LoVo (cell line): ENCODE measurements at places on chromosomes 11 and 22.

DNA sequence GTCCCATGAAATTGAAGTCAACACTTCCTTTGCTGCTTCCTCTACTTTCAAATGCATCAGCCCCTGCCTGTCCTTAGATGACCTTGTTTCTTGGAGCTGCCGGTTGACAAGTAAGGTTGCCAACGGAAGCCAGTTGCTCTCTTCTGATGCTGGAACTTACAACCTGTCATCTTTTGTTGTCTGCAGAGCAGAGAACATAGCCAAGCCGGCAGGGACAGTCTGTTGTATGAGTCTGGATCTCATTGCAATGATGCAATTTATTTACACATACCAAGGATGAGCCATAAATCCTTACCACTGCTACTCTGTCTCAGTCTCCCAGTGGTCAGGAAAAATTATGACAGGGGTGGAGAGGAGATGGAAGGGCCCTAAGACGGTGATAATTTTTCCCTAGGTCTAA, 151.4 kb downstream of the BLID start:
- no peak for DNase-seq

DNA sequence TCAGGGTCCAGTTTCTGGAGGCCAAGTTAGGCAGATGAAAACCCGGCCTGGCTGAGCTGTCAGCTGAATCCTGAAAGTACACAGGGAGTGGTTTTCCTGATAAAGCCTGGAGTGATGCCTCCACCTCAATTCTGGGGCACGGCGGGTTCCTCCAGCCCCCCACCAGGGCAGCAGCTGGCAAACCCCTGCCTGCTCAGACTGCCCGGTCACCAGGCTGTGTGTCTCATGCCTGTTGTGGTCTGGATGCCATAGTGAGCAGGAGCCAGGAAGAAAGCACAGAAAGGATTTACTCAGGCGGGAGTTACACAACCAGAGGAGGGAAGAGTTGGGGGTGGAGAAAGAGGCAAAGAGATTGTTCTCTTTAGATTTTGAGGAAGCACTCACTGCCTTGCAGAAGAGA, 119.9 kb upstream of the RASSF10 start:
- DNase-seq = no peak

GRCh38 chr11:60128376-60128775, 39.9 kb downstream of the MS4A2 start:
- no peak for DNase-seq

DNA sequence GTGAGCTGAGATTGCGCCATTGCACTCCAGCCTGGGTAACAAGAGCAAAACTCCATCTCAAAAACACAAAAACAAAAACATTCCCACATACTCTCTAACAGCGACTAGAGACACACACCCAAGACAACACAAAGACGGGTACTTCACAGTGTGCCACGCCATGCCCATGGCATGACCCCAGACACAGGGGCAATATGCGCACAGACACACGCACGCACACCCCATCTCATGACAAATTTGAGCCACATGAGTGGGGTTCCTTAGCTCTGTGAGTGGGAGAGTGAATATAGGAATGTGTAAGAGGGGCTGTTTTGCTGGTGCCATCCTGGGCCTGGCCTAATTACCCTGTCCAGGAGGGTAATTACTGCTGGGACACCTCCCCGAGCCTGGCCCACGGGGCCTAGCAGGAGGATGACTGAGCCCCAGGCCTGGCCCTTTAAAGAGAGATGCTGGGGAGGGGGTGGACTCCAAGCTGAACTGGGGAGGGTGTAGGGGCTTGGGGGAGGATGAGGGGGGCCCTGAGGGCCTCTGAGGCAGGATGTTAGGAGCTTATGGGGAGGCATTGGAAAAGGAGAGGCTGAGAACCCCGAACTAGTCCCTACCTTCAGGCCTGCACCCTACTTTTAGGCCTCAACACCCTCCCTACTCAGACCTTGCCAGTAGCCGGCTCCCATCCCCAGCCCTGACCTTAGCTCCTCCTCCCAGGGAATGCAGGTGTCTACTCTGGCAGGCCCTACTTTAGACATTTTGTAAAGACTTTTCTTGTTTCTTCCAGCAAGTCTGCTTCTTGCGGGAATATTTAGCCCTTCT, 1.5 kb downstream of the LTBP3 start:
- no peak for DNase-seq

- DNase-seq = no peak
Observed at GRCh38 chr11:20631519-20632168, 32.2 kb downstream of the SLC6A5 start.

- no peak for DNase-seq
Observed at GRCh38 chr11:125287491-125288210, 123.1 kb downstream of the PKNOX2 start.

DNA sequence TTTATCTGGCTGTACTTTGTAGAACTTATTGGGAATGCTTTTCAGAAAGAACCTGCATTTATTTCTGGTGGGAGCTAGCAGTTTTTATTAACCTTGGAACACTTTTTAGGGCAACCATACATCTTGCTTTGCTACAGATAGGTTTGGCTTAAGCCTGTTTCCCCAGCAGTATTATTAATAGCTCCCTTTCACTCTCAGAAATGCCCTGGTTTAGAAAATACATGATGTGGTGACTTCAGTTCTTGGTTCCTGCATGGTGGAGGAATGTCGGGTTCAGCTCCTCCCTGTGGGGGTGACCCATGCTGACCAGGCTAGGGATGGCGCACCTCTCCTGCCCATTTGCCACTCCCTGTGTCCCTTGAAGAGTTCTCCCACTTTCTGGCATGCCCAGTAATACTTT, 28.2 kb downstream of the ZBED4 start:
- no peak for DNase-seq

DNA sequence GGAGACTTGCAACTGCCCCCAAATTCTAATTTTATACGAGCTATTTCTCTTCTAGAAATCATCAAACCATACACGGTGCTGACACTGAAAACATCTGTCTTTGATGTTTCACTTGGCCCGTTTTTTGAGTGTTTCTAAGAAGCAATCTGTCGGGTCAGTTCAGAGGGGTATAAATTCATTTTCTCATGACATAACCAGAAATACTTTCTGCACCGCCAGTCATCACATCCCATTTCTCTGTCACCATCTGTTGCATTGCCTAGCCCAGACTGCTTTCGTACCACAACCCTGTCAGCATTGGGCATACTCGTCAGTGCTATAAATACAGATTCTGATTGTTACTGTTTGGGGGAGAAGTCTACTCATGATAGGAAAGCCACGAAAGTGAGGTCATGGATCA, 63.1 kb upstream of the CCDC90B start:
- DNase-seq = no peak

GRCh38 chr11:72528121-72528520, 93.8 kb upstream of the CLPB start:
- DNase-seq = no peak

DNA sequence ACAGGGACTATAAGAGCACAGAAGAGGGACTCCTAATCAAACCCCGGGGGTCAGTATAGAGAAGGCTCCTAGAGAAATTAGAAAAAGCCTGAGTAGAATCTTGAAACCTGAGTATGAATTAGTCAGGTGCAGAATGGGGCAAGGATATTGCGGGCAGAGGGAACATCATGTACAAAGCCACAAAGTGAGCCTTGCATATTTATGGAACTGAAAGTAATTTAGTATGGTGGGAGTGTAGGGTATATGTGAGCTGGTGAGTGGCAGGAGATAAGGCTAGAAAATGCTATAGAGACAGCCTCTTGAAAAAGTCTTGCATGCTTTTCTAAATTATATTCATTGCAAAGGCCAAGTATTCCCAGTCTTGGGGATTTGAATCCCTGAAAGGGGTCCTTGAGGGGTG, 93.7 kb downstream of the STIM1 start:
- DNase-seq = no peak

DNA sequence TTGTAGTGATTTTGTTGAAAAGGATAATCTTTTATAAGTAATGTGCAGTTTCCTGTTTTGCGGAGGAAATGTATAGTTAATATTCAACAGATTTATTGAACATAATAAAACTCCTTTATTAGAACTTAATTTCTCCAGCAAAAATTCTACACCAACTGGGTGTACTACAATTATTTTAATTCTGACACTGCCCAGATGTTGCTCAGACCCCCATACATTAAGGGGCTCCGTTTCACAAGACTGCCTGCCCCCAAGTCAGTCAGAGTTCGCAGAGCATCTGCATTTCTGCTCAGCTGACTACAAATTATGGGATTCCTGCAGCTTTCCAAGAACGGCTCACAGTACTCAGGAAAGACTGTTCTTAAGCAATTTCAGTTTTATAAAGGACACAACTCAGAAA, 6.2 kb downstream of the CEP57 start:
- DNase-seq = no peak

GRCh38 chr11:2289859-2290258, 11.9 kb downstream of the C11orf21 start:
- DNase-seq = no peak

DNA sequence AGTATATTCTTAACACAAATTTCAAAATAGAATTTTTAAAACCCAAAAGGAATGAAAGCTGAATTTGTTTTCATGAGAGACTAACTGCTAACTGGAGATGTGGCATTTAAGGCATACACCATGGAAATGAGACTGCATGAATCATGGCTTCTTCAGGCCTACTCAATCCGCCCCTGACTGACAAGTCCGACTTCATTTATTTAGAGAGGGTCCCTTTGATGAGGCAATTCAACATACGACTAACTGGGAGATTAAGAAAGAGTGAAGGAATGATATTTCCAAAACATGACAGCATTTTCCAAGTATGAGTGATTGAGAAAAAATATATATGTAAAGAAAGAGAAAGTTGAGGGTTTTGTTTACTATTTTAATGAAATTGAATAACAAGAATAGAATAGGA, 720.1 kb downstream of the DLG2 start:
- no peak for DNase-seq

GRCh38 chr11:3738241-3738640, 59.1 kb downstream of the NUP98 start:
- no peak for DNase-seq

GRCh38 chr11:32176223-32176934, 85.5 kb downstream of the RCN1 start:
- DNase-seq = peak; percentile 76

DNA sequence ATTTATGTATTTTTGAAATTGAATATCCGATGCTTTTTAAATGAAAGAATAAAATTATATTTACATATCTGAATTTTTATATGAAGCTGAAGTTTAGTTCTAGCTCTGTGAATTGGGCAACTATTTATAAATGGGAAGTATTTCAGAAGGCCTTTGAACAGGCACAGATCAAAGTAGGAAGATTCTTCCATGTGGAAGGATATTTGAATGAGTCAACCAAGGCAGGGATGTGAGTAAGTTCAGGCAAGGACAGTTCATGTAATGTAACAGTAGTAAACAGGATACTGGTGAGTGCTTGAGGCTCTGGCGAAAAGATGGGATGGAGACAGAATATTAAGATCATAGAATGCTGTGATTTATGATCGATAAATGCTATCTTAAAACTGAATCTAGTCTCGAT, 417.8 kb upstream of the CCDC179 start:
- DNase-seq = no peak

DNA sequence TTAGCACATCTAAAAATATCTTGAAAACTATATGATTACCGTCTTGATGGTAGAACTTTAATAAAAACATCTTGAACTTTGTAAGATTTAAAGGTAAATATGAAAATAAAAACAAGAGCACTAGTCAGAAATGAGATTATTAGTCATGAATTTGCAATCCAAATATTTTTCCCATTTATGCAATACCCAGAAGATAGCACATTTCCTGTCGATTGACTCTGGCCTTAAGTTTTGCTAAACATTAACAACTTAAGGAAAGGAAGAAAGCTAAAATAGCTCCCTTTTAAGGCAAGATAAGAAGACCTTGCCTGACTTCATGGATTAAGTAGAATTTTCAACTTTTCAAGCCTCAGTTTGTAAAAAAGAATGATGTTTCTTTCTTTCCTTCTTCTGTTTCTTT, 1374.7 kb upstream of the RAG2 start:
- DNase-seq = no peak

DNA sequence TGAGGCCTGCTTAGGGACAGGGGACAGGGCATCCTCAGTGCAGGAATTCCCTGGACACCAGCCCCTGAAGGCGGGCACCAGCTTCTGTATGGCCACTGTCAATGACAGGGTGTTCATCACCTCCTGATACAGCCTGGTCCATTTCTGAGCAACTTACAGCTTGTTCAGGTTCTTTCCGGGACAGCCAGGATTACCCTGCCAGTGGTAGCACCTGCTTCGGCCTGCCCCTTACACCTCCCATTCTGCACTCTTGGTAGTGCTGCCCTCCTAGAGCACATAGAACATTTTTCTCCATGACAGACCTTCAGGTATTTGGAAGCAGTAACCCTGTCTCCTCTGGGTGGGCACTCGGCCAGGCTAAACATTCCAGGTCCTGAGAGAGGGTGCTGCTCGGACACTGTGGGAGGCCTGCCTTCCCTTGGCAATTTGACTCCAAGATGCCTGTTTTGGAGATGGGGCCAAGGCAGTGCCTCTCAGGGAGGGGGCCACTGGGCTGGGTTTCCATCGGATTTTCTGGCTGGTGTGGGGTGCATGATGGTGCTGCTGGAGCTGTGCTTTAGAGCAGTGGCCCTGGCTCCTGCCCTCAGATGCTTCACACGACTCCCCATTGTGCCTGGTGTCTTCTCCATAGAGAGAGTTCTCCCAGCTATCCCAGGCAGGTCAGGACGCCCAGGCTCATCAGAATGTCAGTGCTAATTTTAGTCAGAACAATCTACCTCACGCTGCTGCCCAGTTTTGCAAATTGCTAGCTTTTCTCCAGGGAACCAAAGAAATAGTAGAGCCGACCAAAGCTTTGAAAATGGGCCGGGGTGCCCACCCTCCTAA, 1.2 kb downstream of the GAL3ST3 start:
- DNase-seq = no peak

DNA sequence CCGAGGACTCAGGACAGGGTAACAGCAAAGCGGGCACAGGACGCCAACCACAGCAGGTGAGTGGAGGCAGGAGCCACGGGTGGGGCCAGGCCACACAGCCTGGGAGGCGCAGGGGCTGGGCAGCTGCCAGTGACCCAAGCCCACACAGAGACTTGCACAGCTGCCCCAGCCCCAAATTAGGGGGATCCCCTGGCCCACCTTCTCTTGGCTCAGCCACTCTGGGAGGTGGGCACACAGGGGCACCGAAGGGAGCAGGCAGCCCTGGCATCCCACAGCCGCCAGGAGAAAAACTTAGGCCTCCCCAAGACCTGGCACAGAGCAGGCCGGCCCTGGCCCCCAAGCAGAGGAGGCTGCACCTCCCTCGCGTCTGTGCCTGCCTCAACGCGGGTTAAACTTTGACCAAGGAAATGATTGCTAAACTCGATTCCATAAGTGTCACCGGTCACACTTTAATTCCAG, at the start of gene SLC22A12:
SLC22A12 (plus strand) TSS at position 458 of the 459 bp plus-strand sequence. CDS start 337 bp downstream, outside the sequence.
- no peak for DNase-seq

- DNase-seq = no peak
Observed at GRCh38 chr11:31000381-31000780, 369.2 kb downstream of the DCDC1 start.

- no peak for DNase-seq
Observed at GRCh38 chr22:50420015-50420414, 54.8 kb downstream of the SBF1 start.

DNA sequence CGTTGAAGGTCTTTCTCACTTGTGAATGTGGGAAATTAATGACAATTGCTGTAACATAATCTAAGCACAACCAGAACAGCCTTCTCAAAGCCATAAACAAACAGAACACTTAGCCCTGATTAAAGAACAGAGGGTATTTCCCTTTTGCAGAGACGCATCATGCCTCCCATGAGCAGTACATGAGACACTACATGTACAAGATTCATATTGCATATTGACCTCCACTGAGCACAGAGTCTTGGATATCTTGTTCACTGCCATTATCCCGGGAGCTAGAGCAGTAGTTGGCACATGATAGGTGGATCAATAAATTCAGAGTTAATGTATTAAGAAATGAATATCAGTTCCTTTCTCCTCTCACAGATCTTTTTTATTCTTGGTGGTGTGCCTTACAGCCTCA, 1194.3 kb upstream of the TENM4 start:
- DNase-seq = no peak
